Stimulated activated CD4-positive, alpha-beta T cell treated with anti-CD3 and anti-CD28 coated beads, TNF-alpha, amount 100 ng/mL, for 24 hours (primary cell): ENCODE measurements at places on chromosomes 4 and X.

GRCh38 chrX:49303346-49303745 lies at the start of gene GAGE10:
Gene GAGE10 (plus strand): TSS chrX:49303646. CDS start chrX:49304860, 1,214 bp downstream.
- no peak for DNase-seq

GRCh38 chrX:36978886-36979285 lies 29.3 kb upstream of the FAM47C start:
- DNase-seq: no peak

DNA sequence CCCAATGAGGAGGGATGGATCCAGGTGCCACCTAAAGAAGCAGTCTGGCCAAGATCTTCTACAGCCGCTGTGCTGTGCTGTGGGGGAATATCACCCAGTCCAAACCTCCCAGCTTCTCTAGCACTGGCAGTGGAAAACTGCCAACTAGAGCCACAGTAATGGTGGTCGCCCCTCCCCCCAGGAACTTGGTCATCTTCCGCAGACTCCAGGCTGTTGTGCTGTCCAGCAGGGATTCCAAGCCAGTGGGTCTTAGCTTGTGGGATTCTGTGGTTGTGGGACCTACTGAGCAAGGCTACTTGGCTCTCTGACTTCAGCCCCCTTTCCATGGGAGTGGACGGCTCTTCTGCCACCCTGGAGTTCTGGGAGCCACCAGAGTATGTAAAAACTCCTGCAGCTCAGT lies 18.2 kb downstream of the GPRASP1 start:
- no peak for DNase-seq

GRCh38 chr4:23234716-23235115 lies 542.0 kb downstream of the GBA3 start:
- no peak for DNase-seq

GRCh38 chr4:131613824-131614216 lies 1535.3 kb upstream of the PCDH10 start:
- no peak for DNase-seq

GRCh38 chrX:152632445-152633097 lies 5.1 kb upstream of the GABRQ start:
- peak; percentile 2 for DNase-seq

GRCh38 chrX:154712781-154713740 lies 37.8 kb downstream of the GAB3 start:
- no peak for DNase-seq

DNA sequence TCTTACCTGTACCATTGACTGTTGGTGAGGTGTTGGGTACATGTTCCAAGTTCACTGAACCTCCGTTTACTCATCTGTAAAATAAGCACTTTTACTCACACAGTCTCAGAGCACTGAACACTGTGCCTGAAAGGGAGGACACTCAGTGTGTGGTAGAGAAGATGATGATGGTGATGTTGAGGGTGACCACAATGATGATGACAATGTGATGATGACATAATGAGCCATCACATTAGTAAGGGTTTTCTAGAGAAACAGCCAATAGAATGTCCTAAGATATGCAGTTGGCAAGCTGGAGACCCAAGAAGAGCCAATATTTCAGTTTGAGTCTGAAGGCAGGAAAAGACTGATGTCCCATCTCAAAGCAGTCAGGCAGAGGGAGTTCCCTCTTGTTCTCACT lies 315.4 kb upstream of the IGFBP7 start:
- no peak for DNase-seq

- DNase-seq: no peak
Measured at GRCh38 chr4:35771571-35771970, 472.7 kb downstream of the ARAP2 start.

DNA sequence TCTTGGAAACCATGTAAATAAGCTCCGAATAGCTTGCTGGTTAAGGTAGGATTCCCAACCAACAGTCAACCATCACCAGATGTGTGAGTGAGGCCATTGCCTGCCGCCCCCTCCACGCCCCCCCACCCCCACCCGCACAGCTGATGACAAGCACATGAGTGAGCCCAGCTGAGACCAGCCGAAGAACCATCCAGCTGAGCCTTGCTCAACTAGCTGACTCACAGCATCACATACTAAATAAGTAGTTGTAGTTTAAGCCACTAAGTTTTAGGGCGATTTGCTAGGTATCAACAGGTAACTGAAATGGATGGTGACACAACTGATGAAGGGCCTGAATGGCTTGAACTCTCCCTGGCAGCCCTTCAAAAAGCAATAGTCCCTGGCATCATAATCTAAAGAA lies 1.6 kb upstream of the CCDC149 start:
- DNase-seq: no peak

- DNase-seq: no peak
Measured at GRCh38 chr4:26181616-26182015, 139.2 kb upstream of the RBPJ start.

GRCh38 chrX:65667503-65668376 lies at the start of gene MSN:
Gene MSN (plus strand): TSS chrX:65667654. CDS start chrX:65667842, 188 bp downstream.
- DNase-seq: peak; percentile 49

DNA sequence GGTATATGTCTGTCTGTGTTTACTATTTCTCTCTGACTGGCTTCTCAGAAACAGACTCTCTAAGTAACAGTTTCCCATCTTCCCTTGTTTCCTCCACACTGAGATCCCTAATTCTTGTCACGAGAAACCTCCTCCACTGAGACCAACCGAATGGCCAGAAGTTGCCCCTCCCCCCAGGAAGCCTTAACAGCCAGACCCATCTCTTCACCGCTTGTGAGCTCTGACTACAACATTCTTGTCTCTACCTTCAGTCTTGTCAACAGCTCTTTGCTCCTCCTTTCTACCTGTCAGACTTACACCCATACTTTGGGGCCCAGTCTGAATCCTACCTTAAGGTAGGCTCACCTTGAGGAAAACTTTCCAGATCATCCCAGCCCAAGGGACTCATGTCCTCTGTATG lies 90.8 kb downstream of the NHSL2 start:
- DNase-seq: no peak

DNA sequence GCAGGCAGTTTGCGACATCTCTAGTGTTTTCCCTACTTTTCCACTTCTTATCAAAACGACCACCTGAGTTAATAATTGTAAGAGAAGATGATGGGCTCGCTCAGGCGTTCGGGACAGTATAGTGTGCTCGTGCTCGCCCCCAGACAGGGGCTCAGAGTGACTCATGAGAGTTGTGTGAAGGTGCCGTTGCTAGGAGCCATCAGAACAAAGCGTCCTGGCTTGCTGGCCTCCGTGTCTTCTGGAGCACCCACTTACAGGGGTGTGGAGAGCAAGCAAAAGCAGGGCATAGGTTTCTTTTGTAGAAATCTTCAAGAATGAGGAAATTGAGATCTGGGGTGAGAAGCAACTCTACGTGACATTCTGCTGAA lies 73.0 kb upstream of the ADGRG2 start:
- no peak for DNase-seq

GRCh38 chrX:132809581-132809980 lies 148.8 kb downstream of the HS6ST2 start:
- no peak for DNase-seq

GRCh38 chr4:185405296-185405999 lies 8.8 kb downstream of the ANKRD37 start:
- no peak for DNase-seq

DNA sequence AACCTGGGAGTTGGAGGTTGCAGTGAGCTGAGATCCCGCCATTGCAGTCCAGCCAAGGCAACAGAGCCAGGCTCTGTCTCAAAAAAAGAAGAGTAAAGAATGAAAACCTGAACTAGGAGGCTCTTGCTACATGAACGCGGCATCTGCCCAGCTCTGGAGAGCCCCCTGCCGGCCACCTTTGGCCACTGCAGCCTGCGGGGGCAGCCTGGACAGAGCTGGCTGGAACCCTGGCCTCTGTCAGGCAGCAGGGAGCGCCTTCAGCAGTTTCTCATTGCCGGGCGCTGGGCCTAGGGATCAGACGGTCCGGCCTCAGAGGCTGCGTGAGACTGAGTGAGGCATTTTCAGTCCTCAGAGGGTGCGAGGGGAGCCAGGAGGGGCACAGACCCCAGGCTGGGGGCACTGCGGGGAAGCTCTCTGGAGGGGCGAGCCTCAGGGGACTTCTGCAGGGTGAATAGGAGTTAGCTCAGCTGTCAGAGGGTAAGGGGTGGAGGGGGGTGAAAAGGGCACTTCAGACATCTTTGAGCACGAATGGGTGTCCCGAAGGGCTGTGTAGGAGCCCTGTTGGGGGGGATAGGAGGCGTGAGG lies 17.5 kb downstream of the DOK7 start:
- DNase-seq: peak; percentile 76
